ENCODE measurements at places on chromosomes 1 and 21.
A peak's percentile ranks its signal among the peaks of the same experiment; 100 is the strongest.

- DNase-seq, result peak; percentile 11
Measured at GRCh38 chr1:192807211-192808162, 1.4 kb upstream of the RGS2 start.

DNA sequence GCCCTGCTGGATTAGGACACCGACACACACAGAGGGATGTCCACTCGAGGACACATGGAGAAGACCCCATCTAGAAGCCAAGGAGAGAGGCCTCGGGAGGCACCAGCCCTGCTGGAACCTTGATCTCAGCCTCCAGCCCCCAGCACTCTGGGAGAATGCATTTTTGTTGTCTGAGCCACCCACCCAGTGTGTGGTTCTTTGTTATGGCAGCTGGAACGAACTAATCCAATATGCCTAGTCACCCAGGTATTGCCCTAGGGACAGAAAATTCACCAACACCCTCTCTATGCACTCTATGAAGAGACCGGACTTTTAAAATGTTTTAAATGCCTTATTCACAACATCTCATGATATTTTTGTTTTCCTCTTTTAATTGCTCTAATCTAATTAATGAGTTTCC, 117.4 kb downstream of the CRYAA start:
- no peak for DNase-seq

GRCh38 chr1:162562470-162562828, 927 bp downstream of the UAP1 start:
- DNase-seq, result no peak

GRCh38 chr1:22875841-22876240, 96.8 kb downstream of the LACTBL1 start:
- no peak for DNase-seq

GRCh38 chr1:39250460-39251240, 46.2 kb downstream of the MACF1 start:
- no peak for DNase-seq

DNA sequence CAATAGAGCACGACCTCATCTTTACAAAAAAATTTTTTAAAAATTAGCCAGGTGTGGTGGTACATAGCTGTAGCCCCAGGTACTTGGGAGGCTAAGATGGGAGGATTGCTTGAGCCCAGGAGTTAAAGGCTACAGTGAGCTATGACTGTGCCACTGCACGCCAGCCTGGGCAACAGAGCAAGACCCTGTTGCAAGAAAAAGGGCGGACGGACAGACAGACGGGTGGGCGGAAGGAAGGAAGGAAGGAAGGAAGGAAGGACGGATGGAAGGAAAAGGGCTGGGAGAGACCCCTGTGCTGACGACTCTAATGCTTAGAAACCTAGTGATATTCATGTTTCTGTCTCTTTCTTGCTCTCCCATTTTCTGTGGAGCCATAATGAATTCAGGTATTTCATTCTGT, 14.4 kb downstream of the PI4KB start:
- no peak for DNase-seq

GRCh38 chr1:209800984-209801834, 4.7 kb downstream of the IRF6 start:
- DNase-seq, result no peak

All from effector memory CD8-positive, alpha-beta T cell (primary cell).